ENCODE measurements at places on chromosomes 2 and 18.
A peak's percentile ranks its signal among the peaks of the same experiment; 100 is the strongest.

- no peak for DNase-seq
These were observed 255.3 kb upstream of the FBXO11 start for GRCh38 chr2:48161628-48162027.

GRCh38 chr2:43269706-43270105 is 43.3 kb upstream of the ZFP36L2 start:
- peak; percentile 67 for DNase-seq

- no peak for DNase-seq
These were observed 185.9 kb downstream of the PDE1A start for GRCh38 chr2:182240862-182241371.

DNA sequence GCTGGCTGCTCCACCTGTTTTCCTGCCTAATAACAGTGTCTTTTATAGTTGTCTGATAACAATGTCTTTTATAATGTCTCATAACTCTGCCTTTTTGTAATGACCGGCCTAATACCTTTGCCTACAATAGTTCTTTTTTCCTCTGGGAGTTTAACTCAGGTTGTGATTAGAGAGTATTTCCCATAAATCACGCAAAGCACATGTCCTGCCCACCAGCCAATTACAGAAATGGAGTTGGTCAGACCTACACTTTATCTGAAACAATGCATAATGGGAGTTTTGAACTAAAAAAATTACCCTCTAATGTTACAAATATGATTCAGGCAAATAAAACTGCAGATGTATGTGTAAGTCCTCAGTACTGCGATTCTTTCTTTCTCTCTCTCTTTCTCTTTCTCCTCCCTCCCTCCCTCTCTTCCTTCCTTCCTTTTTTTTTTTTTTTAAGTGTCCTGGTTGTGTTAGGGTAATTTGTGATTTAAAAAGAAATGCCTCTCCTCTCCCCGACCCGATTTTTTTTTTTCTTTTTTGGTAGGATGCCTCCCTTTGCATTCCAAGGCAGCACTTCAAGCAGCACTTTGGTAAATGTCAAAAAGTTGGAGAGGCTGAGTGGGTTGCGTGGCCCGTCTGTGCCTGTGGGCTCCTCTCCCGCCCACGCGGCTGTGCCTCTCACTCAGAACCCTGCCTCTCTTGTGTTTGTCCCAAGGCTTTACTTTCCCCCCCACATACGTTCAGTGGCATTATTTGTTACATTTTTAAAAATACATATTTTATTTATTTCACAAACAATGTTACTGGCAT is 147.3 kb downstream of the AGAP1 start:
- no peak for DNase-seq

GRCh38 chr2:231680285-231680991 is 27.9 kb upstream of the PTMA start:
- DNase-seq: peak; percentile 50

All from femur (tissue), 1 donor.